ENCODE measurements at places on chromosomes 6 and 20.

GRCh38 chr6:32163559-32164258, 686 bp upstream of the EGFL8 start:
- no peak for DNase-seq

DNA sequence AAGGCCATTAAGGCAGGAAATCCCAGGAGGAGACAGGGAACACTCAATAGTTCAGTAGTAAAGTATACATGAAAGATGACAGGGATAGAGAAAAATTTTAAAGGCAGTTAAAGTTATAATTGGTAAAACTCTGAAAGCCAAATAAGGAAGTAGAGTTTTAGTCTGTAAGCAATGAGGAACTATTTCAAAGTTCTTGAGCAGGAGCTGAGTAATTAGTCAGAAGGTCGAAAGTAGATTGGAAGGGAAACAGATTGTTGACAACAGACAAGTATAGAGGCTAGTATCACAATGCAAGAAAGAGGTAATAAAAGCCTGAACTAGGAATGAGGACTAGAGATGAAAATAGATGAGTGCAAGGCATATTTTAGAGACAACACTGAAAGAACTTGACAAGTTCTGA, 150.3 kb downstream of the CDK19 start:
- DNase-seq: no peak

- peak; percentile 53 for DNase-seq
Measured at GRCh38 chr20:53413186-53413631, 180.4 kb downstream of the ZNF217 start.

- peak; percentile 14 for DNase-seq
Measured at GRCh38 chr20:49938173-49939163, 2.3 kb downstream of the RNF114 start.

DNA sequence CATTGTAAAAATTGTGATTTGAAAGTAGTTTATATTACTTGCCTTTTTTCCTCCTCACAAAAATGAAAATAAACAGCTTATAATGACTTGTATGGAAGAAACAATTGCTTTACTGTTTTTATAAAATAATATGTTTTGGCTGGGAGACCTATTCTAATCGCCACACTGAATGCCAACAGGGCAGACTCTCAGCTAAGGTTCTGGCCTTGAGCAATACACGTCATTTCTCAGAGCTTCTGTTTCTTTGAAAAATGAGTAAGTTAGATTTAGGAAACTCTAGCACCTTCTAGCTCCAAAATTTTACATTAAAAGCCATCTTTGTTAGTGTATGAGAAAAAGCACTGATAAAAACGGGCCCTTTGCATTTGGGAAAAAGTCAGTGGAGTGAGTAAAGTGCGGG, 166.6 kb downstream of the ARID1B start:
- no peak for DNase-seq

DNA sequence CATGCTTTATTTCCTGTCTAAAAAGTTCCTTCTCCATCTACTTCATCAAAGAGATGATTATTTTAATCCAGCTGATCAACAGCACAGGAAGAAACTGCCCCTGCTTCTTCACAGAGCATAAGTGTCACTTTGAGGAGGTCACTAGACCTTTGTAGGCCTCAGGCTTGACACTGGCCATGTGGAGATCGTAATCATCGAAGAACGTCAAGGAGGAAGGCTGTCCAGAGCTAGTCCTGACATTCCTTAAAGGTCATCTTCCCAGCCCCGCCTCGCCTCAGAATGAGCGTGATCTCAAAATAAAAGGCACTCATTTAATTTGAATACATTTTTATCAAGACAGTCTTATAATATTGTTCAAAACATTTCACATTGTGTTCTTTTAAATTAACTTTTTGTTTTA, 445.7 kb upstream of the CDH4 start:
- DNase-seq: no peak

DNA sequence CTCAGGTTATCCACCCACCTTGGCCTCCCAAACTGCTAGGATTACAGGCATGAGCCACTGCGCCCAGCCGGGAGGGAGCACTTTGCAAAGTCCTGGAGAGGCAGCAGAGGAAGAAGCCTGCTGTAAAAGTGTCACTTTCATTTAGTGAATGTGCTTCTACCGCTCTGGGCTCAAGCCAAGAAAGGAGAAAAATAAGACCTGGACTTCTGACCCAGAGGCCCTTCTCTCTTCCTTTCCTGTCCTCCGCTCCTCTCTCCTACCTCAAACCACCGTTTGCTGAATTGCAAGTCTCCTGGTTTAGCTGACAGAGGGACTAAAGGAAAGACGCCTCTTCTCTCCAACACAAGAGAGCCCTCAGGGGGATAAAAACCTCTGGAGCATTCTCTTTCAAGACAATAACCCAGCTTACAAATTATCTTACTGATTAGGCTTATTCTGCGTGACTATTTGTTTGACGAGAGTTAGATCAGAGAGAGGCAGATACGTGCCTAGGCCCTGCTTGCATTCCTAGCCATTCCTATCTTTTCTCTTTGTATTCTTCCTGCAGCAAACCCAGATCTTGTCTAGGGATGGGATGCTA, 84.2 kb upstream of the SLC22A23 start:
- peak; percentile 26 for DNase-seq

DNA sequence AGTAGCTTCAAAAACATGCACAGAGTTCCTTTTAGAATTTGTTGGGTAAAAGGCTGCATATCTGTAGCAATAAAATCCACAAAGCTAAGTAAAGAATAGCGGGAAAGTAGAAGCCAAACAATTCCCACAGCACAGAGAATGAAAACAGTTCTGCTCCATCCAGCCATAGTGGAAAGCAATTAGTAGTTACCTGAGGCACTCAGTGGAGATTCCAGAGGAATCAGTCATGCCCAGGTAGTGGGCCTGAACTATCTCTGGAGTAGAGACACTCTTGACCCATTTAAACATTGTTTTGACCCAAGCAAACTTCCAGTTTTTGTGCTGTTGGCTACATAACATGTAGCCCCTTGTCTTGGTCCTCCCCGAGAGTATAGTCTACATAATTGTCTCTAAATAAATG, 559.5 kb upstream of the PTCHD4 start:
- no peak for DNase-seq

DNA sequence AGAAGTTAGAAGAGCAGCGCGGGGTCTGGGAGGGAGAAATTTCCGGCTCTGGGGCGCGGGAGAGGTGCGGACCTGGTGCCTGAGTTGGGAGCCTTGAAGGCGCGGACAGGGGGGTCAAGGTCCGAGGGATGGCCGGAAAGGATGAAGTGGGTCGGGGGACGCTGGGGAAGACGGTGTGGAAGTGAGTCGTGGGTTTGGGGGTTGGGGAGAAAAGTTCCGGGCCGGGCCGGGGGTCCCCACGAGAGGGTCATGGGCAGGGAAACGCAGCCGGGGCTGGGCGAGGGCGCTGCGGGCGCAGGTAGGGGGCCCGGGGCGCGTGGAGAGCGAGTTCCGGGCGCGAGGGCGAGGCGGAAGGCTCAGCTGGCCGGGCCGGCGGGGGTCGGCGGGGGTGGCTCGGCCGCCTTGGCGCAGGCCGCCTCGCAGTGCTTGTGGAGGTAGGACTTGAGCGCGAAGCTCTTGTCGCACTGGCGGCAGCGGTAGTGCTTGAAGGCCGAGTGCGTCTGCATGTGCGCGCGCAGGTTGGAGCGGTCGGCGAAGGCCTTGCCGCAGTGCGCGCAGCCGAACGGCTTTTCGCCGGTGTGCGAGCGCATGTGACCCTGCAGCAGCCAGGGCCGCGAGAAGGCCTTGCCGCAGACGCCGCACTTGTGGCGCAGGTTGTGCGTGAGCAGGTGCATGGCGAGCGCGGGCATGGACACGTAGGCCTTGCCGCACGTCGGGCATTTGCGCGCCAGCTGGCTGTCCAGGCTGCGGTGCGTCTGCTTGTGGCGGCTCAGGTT, 10.5 kb upstream of the SRXN1 start:
- no peak for DNase-seq

- DNase-seq: no peak
Measured at GRCh38 chr6:25404693-25405169, 125.6 kb downstream of the CARMIL1 start.

GRCh38 chr6:124881898-124882578, 80.2 kb upstream of the RNF217 start:
- DNase-seq: no peak

DNA sequence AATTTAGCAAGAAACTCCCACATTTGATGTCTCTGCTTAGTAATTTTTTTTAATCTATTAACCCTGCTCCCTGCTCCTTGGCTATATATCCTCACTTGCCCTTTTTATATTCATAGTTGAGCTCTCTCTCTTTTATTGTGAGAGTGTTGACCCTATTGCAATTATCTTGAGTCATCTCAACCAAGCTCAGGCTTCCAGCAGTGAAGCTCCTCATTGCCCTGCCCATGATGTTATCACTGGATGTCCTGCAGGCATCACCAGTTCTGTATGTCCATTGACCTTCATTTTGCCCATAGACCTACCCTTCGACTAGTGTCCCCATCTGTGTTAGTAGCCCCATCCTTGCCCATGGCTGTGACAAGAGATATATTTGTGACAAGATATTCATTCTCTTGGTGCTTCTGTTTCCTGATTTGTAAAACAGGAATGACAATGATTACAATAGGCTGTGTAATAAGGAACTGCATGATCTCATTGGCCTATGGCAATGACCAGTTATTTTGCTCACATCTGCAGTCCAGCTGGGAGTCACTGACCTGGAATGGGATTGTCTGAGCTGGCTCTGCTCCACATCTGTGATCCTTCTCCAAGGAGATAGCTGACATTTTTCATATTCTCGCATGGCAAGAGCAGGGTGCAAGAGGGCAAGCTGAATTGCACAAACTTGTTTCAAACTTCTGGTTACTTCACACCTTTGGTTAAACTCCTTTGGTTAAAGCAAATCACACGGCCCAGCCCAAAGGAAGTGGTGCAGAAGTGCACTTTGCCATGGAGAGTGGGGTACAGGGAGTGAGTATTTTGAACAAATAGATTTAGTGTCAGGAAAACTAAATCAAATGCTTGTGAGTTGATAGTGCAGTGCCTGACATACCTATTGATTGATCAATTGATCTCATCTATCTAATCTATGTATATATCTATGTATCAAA, 47.7 kb upstream of the CST5 start:
- no peak for DNase-seq

- DNase-seq: no peak
Measured at GRCh38 chr6:32085759-32086459, 23.2 kb downstream of the TNXB start.

GRCh38 chr20:51811042-51811355, 8.7 kb upstream of the SALL4 start:
- no peak for DNase-seq

- no peak for DNase-seq
Measured at GRCh38 chr20:12750221-12750620, 258.6 kb upstream of the SPTLC3 start.

DNA sequence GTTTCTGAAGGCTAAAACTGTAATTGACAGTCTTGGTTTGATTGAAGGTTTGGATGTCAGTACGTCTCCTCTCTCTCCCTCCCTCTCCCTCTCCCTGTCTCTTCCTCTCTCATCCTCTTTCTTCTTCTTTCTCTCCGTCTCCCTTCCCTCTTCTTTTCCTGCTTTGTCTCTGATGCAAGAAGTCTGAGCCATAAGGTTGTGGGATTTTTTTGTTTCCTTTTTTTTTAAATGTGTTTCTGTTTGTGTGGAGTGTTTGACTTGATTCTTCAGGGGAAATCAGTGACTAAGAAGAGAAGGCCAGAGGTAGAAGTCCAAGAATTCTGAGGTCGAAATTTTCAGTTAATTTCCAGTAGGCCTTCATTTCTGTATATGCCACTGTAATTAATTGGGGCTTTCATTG, 111.9 kb downstream of the FOXO3 start:
- no peak for DNase-seq

GRCh38 chr20:31679357-31680285, 41.9 kb downstream of the COX4I2 start:
- no peak for DNase-seq

DNA sequence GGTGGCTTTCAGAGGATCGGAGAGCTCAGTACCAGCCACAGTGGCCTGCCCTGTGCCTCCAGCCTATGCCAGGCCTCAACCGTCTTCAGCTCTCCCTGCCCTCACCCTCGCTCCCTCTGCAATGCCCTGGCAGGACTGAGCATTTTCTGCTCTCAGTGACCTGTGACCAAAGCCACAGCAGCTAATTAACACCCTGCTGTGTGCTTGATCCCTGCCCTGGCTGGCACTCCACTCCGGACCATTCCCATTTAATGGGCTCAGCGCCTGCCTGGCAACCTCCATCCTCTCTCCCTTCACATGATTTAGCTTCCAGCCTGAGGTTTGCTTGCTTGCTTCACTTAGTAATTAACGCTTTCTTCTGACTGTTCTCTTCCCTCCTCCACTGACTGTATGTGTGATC, 287.5 kb downstream of the LRFN2 start:
- DNase-seq: no peak

- no peak for DNase-seq
Measured at GRCh38 chr6:153024709-153025017, 22.2 kb upstream of the MTRF1L start.

- no peak for DNase-seq
Measured at GRCh38 chr20:60271597-60271996, 313.4 kb downstream of the CDH26 start.
